ENCODE measurements at places on chromosomes 11 and 22.
A peak's percentile ranks its signal among the peaks of the same experiment; 100 is the strongest.

DNA sequence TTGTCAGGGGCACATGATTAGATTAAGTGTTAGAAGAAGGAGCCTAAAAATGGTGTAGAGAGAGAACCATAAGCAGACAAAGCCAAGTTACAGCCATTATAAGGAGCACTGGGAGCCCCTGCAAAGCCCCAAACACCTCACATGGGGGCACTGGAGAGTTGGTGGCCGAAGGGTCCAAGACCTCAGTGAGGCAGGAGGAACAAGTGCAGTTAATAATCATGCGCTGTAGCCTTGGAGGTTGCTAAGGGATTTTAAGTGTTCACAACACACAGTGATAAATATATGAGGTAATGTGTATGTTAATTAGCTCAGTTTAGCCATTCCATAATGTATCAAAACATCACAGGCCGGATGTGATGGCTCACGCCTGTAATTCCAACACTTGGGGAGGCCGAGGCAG, 54.4 kb upstream of the JAM3 start:
- no peak for DNase-seq

GRCh38 chr22:48494968-48495750, 1332.5 kb downstream of the BRD1 start:
- DNase-seq = no peak

- no peak for DNase-seq
Measured at GRCh38 chr11:46438211-46438610, 46.6 kb upstream of the CHRM4 start.

- no peak for DNase-seq
Measured at GRCh38 chr11:124753205-124753604, 1.1 kb upstream of the VSIG2 start.

- DNase-seq = no peak
Measured at GRCh38 chr22:34414467-34415440, 494.5 kb upstream of the LARGE1 start.

DNA sequence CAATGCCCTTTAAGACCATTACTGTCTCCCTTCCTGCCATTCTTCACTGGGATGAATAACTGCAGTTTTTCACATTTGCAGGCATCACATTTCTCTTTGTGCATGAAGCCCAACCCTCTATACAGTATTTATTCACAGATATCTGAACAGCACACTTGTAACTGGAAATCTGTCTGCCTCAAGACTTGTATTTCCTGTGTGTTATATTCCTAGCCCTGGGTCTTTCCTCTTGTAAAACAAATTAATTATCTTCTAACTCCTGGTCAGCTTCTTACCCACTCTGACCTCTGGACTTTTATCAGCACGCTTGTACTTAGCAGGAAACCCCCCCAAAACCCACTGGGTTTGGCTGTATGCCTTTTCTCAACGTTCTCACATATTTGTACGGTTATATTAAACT, 2.0 kb downstream of the CSRP3 start:
- no peak for DNase-seq

DNA sequence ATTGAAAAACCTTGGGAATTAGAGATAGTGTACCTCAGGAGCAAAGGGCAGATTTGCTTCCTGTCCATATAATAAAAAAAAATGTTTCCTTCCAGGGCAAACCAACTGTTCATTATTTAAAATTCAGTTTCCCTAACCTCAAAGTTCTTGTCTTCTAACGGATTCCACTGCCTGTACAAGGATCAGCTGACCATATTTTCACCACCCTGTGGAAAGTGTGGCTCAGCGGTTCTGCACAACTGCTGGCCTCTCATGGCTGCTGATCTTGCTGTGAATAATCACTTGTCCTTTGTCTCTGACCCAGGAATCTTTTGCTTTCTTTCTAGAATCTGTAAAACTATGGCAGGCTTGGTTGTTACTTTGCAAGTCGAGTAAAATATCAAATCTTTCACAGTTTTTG, 1732.5 kb upstream of the RAG2 start:
- no peak for DNase-seq

GRCh38 chr11:79536155-79536917, 95.5 kb upstream of the TENM4 start:
- no peak for DNase-seq

DNA sequence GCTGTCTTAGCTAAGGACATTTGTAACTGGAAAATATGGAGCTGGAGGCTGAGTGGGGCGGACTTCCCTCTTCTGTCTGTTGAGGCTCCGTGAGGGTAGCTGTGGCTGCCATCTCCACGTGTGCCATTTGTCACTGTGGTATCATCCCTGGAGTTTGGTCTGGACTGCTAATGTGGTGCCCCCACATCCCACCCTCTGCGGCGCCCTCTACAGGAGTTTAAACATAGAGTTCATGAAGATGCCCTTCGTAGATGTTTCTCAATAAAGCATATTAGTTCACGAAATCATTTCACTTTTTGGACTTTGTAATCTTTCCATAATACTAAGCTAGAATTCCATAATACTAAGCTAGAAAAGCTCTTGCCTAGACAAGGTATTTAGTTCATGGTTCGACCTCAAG, 52.4 kb downstream of the TECTA start:
- DNase-seq = no peak

- no peak for DNase-seq
Measured at GRCh38 chr11:67178421-67178820, 59.4 kb downstream of the KDM2A start.

DNA sequence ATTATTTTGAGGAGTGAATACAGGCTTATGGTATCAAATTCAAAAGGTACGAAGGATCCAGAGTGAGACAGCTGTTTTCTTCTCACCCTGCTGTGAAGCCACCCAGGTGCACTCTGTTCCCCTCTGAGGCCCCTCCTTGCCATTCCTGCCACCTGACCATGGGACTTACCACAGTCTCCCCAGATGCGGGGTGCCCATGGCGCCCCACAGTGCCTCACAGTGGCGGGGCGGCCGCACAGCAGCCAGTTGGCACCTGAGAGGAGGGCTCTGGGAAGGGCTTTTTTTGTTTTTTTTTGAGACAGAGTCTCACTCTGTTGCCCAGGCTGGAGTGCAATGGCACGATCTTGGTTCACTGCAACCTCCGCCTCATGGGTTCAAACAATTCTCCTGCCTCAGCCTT, 151.7 kb downstream of the CEP164 start:
- no peak for DNase-seq

GRCh38 chr11:94749369-94749768, 18.8 kb upstream of the AMOTL1 start:
- no peak for DNase-seq

GRCh38 chr11:14148653-14149273, 186.2 kb downstream of the SPON1 start:
- DNase-seq = peak; percentile 49
